ENCODE measurements at places on chromosomes 6 and 20.

DNA sequence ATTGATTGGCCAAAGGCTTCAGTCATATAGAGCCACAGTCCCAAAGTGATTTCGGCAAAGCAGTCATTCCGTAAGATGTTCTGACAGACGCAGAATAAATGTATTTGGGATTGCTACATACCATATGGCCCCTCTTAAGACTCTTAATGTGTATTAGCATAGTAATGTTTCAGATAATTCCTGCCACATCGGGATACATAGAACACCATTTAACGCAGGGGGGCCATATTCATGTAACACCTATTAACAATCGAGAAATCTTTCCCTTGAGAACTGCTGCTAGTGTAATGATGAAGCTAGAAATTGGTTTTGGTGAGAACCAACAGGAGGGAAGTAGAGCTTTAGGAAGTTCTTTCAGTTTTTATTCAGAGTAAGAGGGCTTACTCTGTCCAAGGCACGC, 390.9 kb upstream of the SASH1 start:
- no peaks in the 10 kb centered on the region for H3K36me3 ChIP-seq
- no peak for DNase-seq
- H3K4me1 ChIP-seq: no peaks in the 10 kb centered on the region

- H3K27me3 ChIP-seq: no peaks in the 10 kb centered on the region
- no peak overlapping the region for H3K4me3 ChIP-seq
- peaks cover 13% of the 10 kb centered on the region for H3K36me3 ChIP-seq
These were observed 150.8 kb downstream of the ZMYND8 start for GRCh38 chr20:47205577-47206123.

DNA sequence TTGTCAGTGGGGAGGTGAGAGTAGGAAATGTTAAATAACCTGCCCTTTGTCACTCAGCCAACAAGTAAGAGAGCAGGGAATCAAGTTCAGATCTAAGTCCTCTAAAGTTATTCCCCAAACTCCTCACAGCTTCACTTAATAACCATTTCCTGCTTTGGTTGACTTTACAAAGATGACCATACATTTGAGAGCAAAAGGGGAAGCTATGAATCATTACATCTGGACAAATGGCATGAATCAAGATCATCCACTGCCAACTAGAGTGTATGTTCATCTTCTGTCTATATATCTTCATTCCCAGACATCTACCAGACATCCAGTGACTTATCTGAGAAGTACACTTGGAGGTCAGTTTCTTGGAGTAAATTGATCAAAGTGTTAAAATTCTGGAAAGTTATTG, 15.1 kb upstream of the HIVEP2 start:
- DNase-seq: no peak
- H3K4me1 ChIP-seq: no peaks in the 10 kb centered on the region
- no peaks in the 10 kb centered on the region for H3K27me3 ChIP-seq

GRCh38 chr20:24672181-24672880, 202.9 kb downstream of the SYNDIG1 start:
- H3K36me3 ChIP-seq: no peaks in the 10 kb centered on the region
- H3K4me3 ChIP-seq: no peak overlapping the region
- no peaks in the 10 kb centered on the region for H3K4me1 ChIP-seq
- H3K27ac ChIP-seq: no peak overlapping the region

Measured in activated T-helper 2 cell treated with anti-CD3 and anti-CD28 coated beads, Interferon-gamma antibody, Interleukin-2, Interleukin-4, amounts not matched to agents 10 μg/mL and 5 μg/mL and 100 μg/mL, durations not matched to agents 14 hours and 24 hours and 36 hours (primary cell).